ENCODE measurements at places on chromosomes 2 and 18.

- H3K27me3 ChIP-seq = no peaks in the 10 kb centered on the region
- H3K36me3 ChIP-seq = no peaks in the 10 kb centered on the region
- H3K4me1 ChIP-seq = no peaks in the 10 kb centered on the region
- H3K4me3 ChIP-seq = no peak overlapping the region
- H3K27ac ChIP-seq = peak overlapping the region; percentile 15
Observed at GRCh38 chr2:44778221-44778654, 163.3 kb upstream of the SIX3 start.

DNA sequence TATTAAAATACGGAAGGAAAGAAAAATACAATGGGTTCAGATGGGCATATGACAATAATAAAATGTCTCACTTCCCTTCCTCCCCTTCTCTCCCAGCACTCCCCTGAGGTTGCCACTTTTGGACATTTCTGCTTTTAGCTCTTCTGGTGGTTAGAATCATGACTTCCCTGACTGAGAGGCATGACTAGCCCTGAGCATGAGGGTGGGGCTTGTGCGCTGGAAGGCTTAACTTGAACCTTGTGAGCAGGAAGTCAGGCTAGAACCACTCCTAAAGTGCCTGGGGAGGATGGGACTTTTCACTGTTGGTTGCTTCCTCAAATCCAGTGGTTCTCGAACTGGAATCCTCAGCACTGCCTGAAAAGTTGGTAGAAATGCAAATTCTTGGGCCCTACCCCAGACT is 19.7 kb upstream of the ARHGAP25 start:
- peaks cover 3% of the 10 kb centered on the region for H3K4me1 ChIP-seq
- peak; percentile 69 for DNase-seq
- no peaks in the 10 kb centered on the region for H3K27me3 ChIP-seq
- H3K4me3 ChIP-seq = no peak overlapping the region
- H3K36me3 ChIP-seq = no peaks in the 10 kb centered on the region
- no peak overlapping the region for H3K27ac ChIP-seq

DNA sequence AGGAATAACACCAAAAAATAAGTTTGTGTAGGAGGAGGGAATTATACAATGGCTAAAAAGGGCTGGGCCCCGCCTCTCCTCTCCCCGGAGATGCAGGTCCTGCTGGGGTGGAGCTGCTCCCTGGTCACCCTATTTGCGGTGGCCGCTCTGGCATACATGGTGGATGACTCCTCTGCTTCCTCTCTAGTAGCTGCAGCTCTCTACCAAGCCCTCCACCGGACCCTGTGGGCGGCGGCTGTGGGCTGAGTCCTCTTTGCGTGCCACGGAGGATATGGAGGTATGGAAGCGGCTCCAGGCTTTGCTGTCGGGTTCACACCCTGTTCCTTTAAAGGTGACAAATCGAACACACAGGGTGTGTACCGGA is 77.1 kb upstream of the SEC11C start:
- H3K36me3 ChIP-seq = no peaks in the 10 kb centered on the region
- no peaks in the 10 kb centered on the region for H3K4me1 ChIP-seq
- no peak overlapping the region for H3K27ac ChIP-seq
- DNase-seq = no peak
- H3K4me3 ChIP-seq = no peak overlapping the region

DNA sequence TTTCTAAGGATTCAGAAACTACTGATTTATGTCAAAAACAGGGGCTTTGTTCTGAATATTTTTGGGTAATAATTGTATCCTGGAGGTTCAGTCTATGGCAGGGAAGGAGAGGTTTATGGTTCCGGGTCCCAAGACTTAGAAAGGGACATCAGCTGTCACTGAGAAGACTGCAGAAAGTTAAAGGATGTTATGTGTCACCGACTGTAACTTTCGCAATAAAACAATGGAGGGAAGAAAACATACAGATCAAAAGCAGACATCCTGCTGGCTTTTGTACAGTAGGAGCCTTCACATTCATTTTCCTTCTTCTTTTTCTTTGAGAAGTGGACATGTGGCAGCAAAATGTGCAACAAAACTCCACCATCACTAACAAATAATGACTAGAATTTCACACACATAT is 900.7 kb upstream of the SOX11 start:
- no peaks in the 10 kb centered on the region for H3K27me3 ChIP-seq
- no peaks in the 10 kb centered on the region for H3K4me1 ChIP-seq

DNA sequence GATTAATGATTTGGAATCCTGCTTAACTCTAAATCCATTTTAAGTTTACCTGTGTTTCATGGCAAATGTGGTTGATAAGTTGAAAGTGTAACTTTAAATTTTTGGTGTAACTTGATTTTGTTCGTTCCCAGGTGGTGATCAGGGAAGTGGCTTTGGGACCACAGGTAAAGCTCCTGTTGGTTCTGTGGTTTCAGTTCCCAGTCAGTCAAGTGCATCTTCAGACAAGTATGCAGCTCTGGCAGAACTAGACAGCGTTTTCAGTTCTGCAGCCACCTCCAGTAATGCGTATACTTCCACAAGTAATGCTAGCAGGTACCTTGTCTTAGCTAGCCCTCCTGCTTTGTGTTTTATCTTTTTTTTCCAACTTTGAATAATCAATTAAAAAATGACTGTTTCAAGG is 62.8 kb downstream of the AGFG1 start:
- H3K27ac ChIP-seq = no peak overlapping the region
- H3K36me3 ChIP-seq = peaks cover 61% of the 10 kb centered on the region
- no peak for DNase-seq
- H3K4me3 ChIP-seq = no peak overlapping the region
- no peaks in the 10 kb centered on the region for H3K27me3 ChIP-seq

- DNase-seq = no peak
- H3K4me3 ChIP-seq = no peak overlapping the region
- H3K36me3 ChIP-seq = no peaks in the 10 kb centered on the region
Observed at GRCh38 chr2:22748909-22749308, 636.1 kb upstream of the KLHL29 start.

GRCh38 chr18:80115035-80115434 is 6.0 kb downstream of the ADNP2 start:
- DNase-seq = no peak
- H3K4me3 ChIP-seq = no peak overlapping the region
- peaks cover 6% of the 10 kb centered on the region for H3K36me3 ChIP-seq
- no peaks in the 10 kb centered on the region for H3K27me3 ChIP-seq
- H3K4me1 ChIP-seq = peaks cover 11% of the 10 kb centered on the region
- no peak overlapping the region for H3K27ac ChIP-seq

GRCh38 chr2:44452069-44452583 is 90.4 kb downstream of the CAMKMT start:
- no peaks in the 10 kb centered on the region for H3K4me1 ChIP-seq
- H3K4me3 ChIP-seq = no peak overlapping the region
- no peak for DNase-seq
- H3K27ac ChIP-seq = no peak overlapping the region

Measured in transverse colon (tissue), 4 donors.